ENCODE measurements at places on chromosomes 1 and 21.

- DNase-seq: no peak
Measured at GRCh38 chr1:54359393-54360162, 46.6 kb downstream of the SSBP3 start.

GRCh38 chr1:48670234-48671020, 106.3 kb downstream of the BEND5 start:
- no peak for DNase-seq

DNA sequence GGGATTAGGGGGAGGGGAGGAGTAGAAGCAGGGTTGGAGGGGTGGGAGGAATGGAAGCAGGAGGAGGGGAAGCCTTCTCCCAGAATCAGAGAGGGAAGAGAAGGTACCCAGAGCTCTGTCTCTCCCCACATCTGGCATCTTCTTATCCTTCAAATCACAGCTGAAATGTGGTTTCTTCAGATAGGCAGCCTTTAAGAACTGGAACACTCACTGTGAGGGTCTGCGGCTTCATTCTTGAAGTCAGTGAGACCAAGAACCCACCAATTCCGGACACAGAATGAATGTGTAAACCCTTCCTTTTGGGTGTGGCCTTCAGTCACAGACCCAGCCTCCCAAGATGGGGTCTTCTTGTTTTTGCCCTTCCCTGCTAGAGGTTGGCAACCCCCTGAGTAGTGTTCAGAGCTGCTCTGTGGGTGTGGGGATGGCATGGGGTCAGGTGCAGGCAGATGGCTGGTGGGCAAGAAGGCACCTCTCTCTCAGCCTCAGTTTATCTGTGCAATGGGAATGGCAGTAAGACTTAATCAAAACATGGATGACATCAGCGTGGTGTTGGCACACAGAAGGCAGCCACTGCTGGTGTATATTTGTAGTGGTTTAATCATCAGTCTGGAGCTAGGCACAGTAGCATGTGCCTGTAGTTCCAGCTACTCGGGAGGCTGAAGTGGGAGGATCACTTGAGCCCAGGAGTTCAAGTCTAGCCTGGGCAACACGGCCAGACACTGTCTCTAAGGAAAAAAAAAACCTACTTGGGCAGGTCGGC, 7.2 kb downstream of the FAAH start:
- no peak for DNase-seq

GRCh38 chr1:39003794-39004193, 12.7 kb downstream of the AKIRIN1 start:
- DNase-seq: no peak

Data from KG1 (cell line).